Activated T-cell treated with anti-CD3 and anti-CD28 coated beads, Interleukin-2, amount 50 U/mL, for 72 hours (primary cell): ENCODE measurements at places on chromosomes 7 and 10.

DNA sequence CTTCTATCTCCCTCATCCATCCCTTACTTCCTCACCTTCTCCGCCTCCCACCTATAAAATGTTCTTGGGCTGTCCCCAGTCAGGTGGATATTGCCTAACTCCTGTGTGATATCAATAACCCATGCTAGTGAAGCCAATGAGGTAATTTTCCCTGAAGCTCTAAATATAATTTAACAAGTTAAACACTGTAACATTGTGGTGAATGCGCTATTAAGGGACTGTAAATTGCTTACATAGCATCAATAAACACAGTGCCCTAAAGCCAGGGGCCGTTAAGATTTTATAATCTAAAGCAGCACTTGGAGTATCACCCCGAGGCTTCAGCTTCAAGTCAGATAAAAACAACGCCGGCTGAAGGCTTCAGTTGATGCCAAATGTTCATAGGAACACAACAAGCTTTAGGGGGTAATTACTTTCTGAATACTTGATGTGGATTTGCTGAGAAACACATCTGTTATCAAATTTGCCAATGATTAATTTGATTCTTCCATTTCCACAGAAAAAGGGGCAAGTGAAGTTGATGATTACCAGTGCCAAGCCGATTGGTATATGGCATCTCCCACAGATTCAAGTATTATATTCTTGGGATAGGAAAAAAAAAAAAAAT is 138.4 kb downstream of the CREB5 start:
- H3K27ac ChIP-seq: no peak overlapping the region
- no peaks in the 10 kb centered on the region for H3K4me1 ChIP-seq
- no peak for DNase-seq
- peaks cover 40% of the 10 kb centered on the region for H3K27me3 ChIP-seq
- no peak overlapping the region for H3K4me3 ChIP-seq

- H3K27ac ChIP-seq: no peak overlapping the region
- H3K4me1 ChIP-seq: no peaks in the 10 kb centered on the region
- no peak for DNase-seq
- H3K4me3 ChIP-seq: no peak overlapping the region
- H3K36me3 ChIP-seq: no peaks in the 10 kb centered on the region
- peaks cover 22% of the 10 kb centered on the region for H3K27me3 ChIP-seq
These were observed 93.5 kb upstream of the DIP2C start for GRCh38 chr10:782751-783648.

GRCh38 chr10:77611221-77611620 is 26.4 kb downstream of the KCNMA1 start:
- no peak for DNase-seq
- H3K4me3 ChIP-seq: no peak overlapping the region
- H3K36me3 ChIP-seq: no peaks in the 10 kb centered on the region

DNA sequence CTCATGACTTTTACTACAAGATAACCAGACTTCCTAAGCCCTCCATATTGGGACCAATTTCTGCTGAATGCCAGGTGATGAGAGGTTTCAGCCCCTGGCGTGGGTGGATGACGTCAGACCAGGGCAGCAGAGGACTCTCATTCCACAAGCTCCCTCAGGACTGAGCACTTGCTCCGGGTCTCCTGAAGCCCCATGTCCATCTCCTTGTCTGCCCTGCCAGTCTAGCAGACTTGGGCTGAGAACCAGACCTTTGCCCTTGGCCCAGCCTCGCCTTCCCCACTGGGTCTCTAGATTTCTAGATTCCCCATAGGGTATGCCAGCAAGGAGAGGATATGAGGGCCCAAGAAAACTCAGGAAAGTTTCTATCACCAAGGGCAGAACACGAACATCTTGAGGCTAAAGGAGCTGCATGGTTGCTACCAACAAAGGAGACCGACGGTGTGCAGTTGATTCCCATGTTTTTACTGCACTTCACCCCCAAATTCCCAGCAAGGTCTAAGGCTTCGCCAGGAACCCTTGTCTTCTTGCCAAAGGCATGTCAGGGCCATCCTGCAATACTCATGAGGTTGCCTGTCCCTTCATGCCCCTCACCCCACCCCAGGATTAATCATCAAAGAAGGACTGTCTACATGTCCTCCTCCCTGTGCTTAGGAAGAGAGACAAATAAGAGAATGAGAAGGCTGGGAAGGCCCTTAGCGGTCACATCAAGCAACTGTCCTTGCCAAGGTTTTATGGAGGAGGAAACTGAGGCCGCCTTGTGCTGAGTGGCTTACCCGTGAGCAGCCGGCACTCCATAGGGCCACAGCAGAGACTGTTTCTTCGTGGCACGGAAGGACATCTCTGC is 96.5 kb upstream of the MACROH2A2 start:
- H3K27me3 ChIP-seq: peaks cover 38% of the 10 kb centered on the region
- DNase-seq: no peak
- H3K36me3 ChIP-seq: no peaks in the 10 kb centered on the region
- H3K4me1 ChIP-seq: no peaks in the 10 kb centered on the region

- peaks cover 25% of the 10 kb centered on the region for H3K27me3 ChIP-seq
- H3K27ac ChIP-seq: peak overlapping the region; percentile 46
- peaks cover 13% of the 10 kb centered on the region for H3K36me3 ChIP-seq
- no peak for DNase-seq
These were observed 1.6 kb downstream of the VIM start for GRCh38 chr10:17229717-17229966.

DNA sequence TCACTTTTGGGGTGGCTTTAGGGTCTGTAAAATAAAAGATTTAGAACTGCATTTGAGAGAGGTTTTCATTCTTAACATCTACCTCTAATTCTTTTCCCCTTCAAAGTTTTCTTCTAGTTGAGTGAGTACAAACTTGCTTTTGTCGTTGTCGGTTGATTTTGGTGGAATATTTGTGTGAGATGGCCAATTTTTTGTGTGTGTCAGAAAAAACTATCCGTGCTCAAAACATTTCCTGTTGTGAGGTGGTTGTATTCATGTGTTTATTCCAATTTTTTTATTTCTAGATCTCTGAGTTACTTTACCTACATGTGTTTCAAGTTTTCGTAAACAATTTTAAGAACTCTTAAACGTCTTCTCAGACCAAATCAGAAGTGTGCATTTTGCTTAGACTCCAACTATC is 1.6 kb downstream of the AHR start:
- no peaks in the 10 kb centered on the region for H3K27me3 ChIP-seq
- peak overlapping the region; percentile 97 for H3K4me3 ChIP-seq
- peaks cover 10% of the 10 kb centered on the region for H3K36me3 ChIP-seq
- peaks cover 41% of the 10 kb centered on the region for H3K4me1 ChIP-seq
- DNase-seq: no peak
- peak overlapping the region; percentile 94 for H3K27ac ChIP-seq

GRCh38 chr7:46581268-46581667 is 660.2 kb upstream of the IGFBP3 start:
- no peaks in the 10 kb centered on the region for H3K4me1 ChIP-seq
- no peak overlapping the region for H3K27ac ChIP-seq
- no peak for DNase-seq
- H3K36me3 ChIP-seq: no peaks in the 10 kb centered on the region
- no peak overlapping the region for H3K4me3 ChIP-seq

DNA sequence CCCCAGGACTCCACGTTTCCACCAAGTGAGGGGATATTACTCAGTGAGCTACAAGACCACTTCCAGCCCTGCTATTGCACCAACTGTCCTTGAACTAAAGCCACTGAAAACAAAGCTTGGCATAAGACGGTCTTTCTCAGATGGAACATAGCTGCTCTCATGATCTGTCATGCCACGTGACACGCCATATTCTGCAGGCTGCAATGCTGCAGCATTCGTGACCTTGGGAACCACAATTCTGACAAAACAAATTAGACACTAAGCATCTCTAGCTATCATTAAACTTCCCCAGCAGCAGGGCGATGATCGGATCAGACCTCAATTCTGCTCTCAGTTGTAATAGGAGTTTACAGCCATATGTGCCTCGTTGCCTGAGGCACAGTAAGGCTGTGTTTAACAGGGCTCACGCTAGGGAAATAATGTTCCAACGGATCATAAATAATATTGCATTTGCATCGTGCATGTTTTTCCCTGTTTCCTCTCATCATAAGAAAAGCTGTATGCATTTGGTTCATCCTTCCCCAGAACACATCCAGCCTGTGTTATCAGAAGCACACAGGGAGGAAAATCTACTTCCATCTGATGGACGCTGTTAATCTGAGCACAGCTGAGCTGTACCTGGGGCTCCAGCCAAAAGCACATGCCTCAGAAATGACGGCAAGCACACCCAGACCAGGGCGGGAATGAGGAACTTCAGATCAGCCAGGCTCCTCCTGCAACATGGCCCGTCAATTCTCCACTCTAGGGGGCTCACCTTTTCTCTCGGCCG is 38.6 kb upstream of the CNPY1 start:
- H3K4me3 ChIP-seq: no peak overlapping the region
- H3K27ac ChIP-seq: no peak overlapping the region
- H3K36me3 ChIP-seq: no peaks in the 10 kb centered on the region
- peaks cover 10% of the 10 kb centered on the region for H3K4me1 ChIP-seq
- peaks cover 65% of the 10 kb centered on the region for H3K27me3 ChIP-seq

- no peaks in the 10 kb centered on the region for H3K36me3 ChIP-seq
- H3K27ac ChIP-seq: no peak overlapping the region
- H3K27me3 ChIP-seq: no peaks in the 10 kb centered on the region
- H3K4me1 ChIP-seq: peaks cover 18% of the 10 kb centered on the region
- no peak overlapping the region for H3K4me3 ChIP-seq
These were observed 104.5 kb downstream of the SH3PXD2A start for GRCh38 chr10:103750836-103751235.

- H3K36me3 ChIP-seq: no peaks in the 10 kb centered on the region
- H3K4me3 ChIP-seq: no peak overlapping the region
- H3K27ac ChIP-seq: no peak overlapping the region
- H3K4me1 ChIP-seq: no peaks in the 10 kb centered on the region
These were observed 428 bp downstream of the CALML5 start for GRCh38 chr10:5498791-5499492.

GRCh38 chr10:97766106-97766810 is 5.5 kb downstream of the SFRP5 start:
- H3K36me3 ChIP-seq: no peaks in the 10 kb centered on the region
- H3K27ac ChIP-seq: no peak overlapping the region
- H3K4me3 ChIP-seq: no peak overlapping the region
- no peak for DNase-seq
- H3K27me3 ChIP-seq: peaks cover 16% of the 10 kb centered on the region

DNA sequence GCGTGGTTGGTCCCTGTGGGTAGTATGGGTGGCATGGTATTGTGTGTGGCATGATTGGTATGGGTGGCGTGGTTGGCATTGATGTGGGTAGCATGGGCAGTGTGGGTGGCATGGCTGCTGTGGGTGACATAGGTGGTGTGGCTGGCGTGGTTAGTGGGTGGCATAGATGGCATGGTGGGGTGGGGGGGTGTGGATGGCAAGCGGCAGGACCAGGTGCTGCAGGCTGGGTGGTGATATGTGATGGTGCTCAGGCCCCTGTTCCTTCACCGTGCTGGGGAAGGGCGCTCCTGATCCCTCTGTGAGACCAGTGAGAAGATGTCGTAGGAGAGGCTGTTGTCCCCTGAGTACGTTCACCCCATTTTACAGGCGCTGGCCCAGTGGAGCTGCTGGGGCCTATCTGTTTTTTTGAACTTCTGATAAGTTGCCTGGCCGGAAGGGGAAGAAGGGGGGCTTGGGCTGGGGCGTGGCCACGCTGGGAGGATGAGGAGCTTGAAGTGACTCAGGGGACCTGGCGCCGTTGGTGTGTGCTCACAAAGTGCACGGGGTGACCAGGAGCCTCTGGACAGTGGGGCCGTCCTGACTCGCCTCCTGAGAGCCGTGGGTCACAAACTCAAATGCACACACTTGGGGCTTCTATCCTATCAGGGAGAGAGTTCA is 17.5 kb downstream of the INPP5A start:
- peak; percentile 47 for DNase-seq
- H3K4me1 ChIP-seq: peaks cover 38% of the 10 kb centered on the region
- H3K27ac ChIP-seq: no peak overlapping the region
- peaks cover 4% of the 10 kb centered on the region for H3K27me3 ChIP-seq
- H3K4me3 ChIP-seq: no peak overlapping the region

DNA sequence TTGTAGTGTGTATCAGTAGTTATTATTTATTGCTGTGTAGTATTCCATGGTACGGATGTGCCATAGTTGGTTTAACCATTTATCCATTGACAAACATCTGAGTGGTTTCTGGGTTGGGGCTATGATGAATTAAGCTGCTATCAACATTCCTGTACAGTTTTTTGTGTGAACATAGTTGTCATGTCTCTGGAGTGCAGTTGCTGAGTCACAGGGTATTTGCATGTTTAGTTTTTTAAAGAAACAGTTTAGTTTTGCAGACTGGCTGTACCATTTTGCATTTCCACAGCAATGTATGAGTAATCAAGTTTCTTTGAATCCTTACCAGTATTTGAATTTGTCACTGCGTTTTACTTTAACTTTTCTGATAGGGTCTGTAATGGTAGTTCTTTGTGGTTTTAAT is 516.7 kb upstream of the CELF2 start:
- no peak overlapping the region for H3K27ac ChIP-seq
- H3K4me1 ChIP-seq: no peaks in the 10 kb centered on the region

DNA sequence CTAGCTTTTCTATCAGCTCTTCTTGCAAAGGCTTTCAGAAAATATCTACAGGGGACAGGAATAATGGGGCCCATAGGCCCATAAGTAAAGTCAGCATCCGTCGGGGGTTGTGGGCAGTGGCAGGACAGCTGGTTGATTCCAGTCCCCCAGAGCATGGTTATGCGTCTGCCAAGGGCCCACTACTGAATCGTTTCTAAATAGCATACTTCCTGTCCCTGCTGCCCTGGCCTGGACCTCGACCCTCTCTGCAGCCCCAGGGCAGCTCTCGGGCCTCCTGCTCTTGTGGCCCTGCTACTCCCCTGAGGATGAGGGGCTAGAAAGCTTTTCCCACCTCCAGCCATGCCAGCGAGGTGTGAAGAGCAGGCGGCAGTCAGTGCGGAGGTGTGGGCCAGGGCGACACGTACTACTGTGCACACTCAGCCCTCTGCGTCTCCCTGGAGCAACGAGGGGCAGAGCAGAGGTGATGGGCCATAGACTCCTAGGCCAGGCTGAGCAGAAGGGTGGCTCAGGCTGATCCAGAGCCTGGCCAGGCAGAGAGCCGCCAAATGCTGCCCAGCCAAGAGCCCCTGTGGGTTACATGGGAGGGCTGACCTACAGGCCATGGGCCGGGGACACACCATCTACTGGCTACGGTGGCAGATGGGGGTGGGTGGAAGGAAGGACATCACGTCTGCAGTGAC is 4.7 kb upstream of the OPN4 start:
- no peaks in the 10 kb centered on the region for H3K27me3 ChIP-seq
- H3K36me3 ChIP-seq: no peaks in the 10 kb centered on the region
- H3K4me1 ChIP-seq: no peaks in the 10 kb centered on the region
- no peak overlapping the region for H3K4me3 ChIP-seq

GRCh38 chr10:61642676-61643075 is 20.1 kb upstream of the CABCOCO1 start:
- DNase-seq: no peak
- H3K4me1 ChIP-seq: peaks cover 4% of the 10 kb centered on the region
- H3K36me3 ChIP-seq: no peaks in the 10 kb centered on the region
- H3K27me3 ChIP-seq: no peaks in the 10 kb centered on the region

- H3K4me1 ChIP-seq: no peaks in the 10 kb centered on the region
- no peak for DNase-seq
- H3K36me3 ChIP-seq: no peaks in the 10 kb centered on the region
- peaks cover 34% of the 10 kb centered on the region for H3K27me3 ChIP-seq
- no peak overlapping the region for H3K4me3 ChIP-seq
- no peak overlapping the region for H3K27ac ChIP-seq
These were observed 10.2 kb upstream of the MACC1 start for GRCh38 chr7:20227291-20227795.

- H3K36me3 ChIP-seq: peaks cover 1% of the 10 kb centered on the region
- DNase-seq: no peak
- H3K4me3 ChIP-seq: no peak overlapping the region
- H3K27me3 ChIP-seq: no peaks in the 10 kb centered on the region
These were observed 1123.5 kb upstream of the AUTS2 start for GRCh38 chr7:68474661-68475216.

- peaks cover 28% of the 10 kb centered on the region for H3K27me3 ChIP-seq
- no peaks in the 10 kb centered on the region for H3K36me3 ChIP-seq
- no peak for DNase-seq
- H3K4me3 ChIP-seq: no peak overlapping the region
- no peaks in the 10 kb centered on the region for H3K4me1 ChIP-seq
These were observed 95.0 kb upstream of the SLC26A5 start for GRCh38 chr7:103541026-103541425.
